ENCODE measurements at places on chromosomes 2 and 18. TPM values are rescaled to one million over a fixed set of nuclear protein-coding genes. Genes with fewer than 3 reads are reported as not detected.

ANKRD23 gene
- total RNA-seq = 6.9 TPM

LYPD6B gene
- 12.4 TPM for total RNA-seq

DNA sequence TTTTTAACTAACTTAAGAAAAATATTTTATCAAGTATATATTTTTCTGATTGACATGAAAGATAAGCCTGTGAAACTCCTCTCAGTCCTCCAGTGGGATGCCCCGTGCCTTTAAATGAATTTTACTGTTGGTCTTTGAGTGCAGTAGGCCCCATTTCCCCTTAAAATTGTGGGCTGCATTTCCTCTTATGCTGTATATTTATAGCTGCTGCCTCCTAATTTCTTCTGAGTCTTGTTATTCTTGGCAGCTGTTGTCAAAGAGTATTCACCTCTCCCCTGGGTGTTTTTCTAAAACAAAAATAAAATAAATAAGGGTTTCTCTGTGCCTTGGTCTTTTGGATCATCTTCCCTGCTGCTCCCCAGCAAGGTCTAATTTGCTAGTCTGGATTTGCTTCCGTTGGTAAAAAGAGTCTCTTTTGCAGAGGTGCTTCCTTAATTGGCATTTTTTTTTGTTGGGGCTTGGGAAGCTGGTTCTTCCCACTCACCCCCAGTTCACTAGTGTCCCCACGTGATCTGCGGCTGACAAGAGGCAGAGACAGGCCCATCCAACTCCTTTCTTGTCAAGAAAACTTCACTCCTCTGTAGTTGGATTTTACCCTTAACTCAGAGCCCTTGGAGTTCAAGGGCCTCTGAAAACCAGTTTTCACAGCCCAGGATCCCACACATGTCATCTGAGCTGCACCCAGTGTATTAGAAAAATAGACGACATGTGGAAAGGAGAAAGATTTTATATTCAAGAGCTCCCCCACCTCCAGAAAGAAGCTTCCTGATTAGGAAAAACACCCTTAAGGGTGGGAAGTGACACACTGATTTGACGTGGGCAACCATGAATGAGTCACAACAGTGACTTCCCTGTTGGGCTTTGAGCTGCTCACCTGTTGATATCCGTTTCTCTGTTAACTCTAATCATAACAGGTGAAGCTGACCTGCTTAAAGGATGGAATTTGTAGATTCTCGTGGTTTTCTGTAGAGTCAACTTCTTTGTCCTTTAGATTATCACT lies 431.5 kb downstream of the DCDC2C start:
- no peak for DNase-seq
- H3K27ac ChIP-seq = no peak overlapping the region
- H3K4me1 ChIP-seq = no peaks in the 10 kb centered on the region
- no peaks in the 10 kb centered on the region for H3K27me3 ChIP-seq

OTOS gene
- not detected for total RNA-seq

SPRED2 gene
- 18.7 TPM for total RNA-seq

GATA6 gene
- total RNA-seq = 32.1 TPM

GRCh38 chr2:140701726-140702125 lies 1429.1 kb downstream of the LRP1B start:
- no peaks in the 10 kb centered on the region for H3K4me1 ChIP-seq
- H3K27ac ChIP-seq = no peak overlapping the region
- H3K4me3 ChIP-seq = no peak overlapping the region
- no peaks in the 10 kb centered on the region for H3K27me3 ChIP-seq
- no peak for DNase-seq

- no peaks in the 10 kb centered on the region for H3K36me3 ChIP-seq
- no peaks in the 10 kb centered on the region for H3K4me1 ChIP-seq
- no peaks in the 10 kb centered on the region for H3K27me3 ChIP-seq
Observed at GRCh38 chr18:59994357-59994756, 94.6 kb downstream of the PMAIP1 start.

MALL gene
- 121 TPM for total RNA-seq

- no peak for DNase-seq
- H3K4me3 ChIP-seq = no peak overlapping the region
- no peaks in the 10 kb centered on the region for H3K36me3 ChIP-seq
- H3K27me3 ChIP-seq = no peaks in the 10 kb centered on the region
- no peaks in the 10 kb centered on the region for H3K4me1 ChIP-seq
Observed at GRCh38 chr18:63736876-63737275, 34.1 kb downstream of the SERPINB11 start.

DNA sequence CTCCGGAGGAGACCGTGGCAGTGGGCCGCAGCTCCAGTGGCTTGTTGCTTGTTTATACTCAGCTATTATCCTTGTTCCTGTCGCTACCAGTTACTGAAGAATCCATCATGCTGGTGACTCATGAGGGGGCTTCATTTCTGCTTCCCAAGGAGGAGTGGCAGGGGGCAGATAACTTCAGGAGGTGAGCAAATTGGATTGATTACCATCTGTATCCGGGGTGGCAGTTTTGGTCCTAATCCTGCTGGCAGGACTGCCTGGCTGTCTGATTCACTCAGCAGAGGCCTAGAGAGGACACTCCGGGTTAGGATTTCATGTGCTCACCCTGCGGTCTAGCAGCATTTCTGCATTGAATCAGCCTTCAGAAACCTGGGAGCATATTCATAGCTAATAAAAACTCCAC lies 230.0 kb downstream of the ACTR3 start:
- no peaks in the 10 kb centered on the region for H3K27me3 ChIP-seq
- no peaks in the 10 kb centered on the region for H3K4me1 ChIP-seq
- no peak overlapping the region for H3K27ac ChIP-seq
- no peak for DNase-seq
- no peaks in the 10 kb centered on the region for H3K36me3 ChIP-seq
- no peak overlapping the region for H3K4me3 ChIP-seq

- H3K27ac ChIP-seq = no peak overlapping the region
- H3K27me3 ChIP-seq = no peaks in the 10 kb centered on the region
- H3K36me3 ChIP-seq = no peaks in the 10 kb centered on the region
- H3K4me3 ChIP-seq = no peak overlapping the region
Observed at GRCh38 chr18:74996996-74997395, 211.9 kb downstream of the PTGR3 start.

- no peaks in the 10 kb centered on the region for H3K36me3 ChIP-seq
- no peak overlapping the region for H3K4me3 ChIP-seq
- no peak overlapping the region for H3K27ac ChIP-seq
- no peaks in the 10 kb centered on the region for H3K27me3 ChIP-seq
Observed at GRCh38 chr2:142165790-142166189, 35.0 kb upstream of the LRP1B start.

DNA sequence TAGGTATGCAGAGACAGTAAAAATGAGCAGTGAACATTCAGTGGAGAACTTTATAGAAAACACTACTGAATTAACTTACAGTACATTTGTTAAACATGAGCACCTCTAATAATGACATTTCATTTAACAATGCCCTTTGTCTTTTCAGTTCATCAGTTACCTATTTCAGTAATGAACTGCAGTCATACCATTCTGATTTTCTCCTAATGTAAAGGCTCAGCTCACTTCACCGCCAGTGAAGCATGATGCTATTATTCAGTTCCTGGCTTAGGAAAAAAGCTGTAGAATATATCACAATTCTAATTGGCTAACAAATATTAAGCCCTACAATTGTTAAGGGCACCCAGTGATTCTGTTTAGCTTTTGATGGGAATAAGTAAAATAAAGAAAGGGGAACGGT lies 37.1 kb upstream of the CCDC93 start:
- H3K36me3 ChIP-seq = no peaks in the 10 kb centered on the region
- H3K4me1 ChIP-seq = peaks cover 5% of the 10 kb centered on the region
- H3K4me3 ChIP-seq = no peak overlapping the region
- peaks cover 12% of the 10 kb centered on the region for H3K27me3 ChIP-seq
- H3K27ac ChIP-seq = no peak overlapping the region
- no peak for DNase-seq

EN1 gene
- total RNA-seq = not detected

DNA sequence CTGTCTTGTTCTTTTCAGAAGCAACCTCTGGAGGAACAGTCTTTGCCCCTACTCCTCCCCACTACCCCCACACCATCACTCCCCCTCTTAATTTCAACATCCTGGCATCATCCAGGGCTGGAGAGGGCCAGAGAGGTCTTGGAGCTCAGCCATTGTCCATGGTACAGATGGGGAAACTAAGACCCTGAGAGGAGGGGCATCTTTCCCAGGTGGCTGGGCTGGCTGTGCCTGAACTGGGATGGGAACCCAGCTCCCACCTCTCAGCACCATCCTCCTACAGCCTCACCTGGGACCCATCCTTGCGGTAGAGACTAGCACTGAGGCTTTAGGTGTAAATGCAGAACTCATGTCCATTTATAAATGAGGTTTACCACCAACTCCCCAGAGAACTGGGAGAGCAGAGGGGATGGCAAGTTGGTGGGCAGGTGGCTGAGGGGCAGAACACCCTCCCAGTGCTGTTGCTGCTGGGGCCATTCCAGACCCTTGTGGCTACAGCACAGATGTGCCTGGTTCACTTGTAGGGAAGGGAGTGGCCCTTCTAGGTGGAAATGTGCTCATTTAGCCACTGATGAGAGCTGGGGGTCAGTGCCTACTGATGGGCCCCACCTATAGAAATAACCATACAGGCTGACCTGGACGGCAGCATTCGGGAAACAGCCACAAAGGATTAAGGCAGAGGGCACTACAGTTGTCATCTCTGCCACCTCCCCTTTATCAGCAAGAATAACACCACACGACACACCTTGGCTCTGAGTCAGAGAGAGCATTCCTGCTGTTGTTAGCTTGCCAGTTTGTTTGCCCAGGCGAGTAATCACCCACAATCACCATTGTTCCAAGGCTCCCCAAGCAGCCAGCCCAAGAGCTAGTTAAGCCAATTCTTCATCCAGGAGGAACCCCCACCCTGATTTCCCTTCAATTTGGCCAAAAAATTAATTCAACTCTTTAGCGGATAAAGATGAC lies 2.1 kb downstream of the MLPH start:
- peak overlapping the region; percentile 77 for H3K27ac ChIP-seq
- no peaks in the 10 kb centered on the region for H3K4me1 ChIP-seq
- peaks cover 34% of the 10 kb centered on the region for H3K27me3 ChIP-seq
- DNase-seq = no peak

GRCh38 chr2:95048825-95049682 lies 23.5 kb downstream of the MAL start:
- no peak overlapping the region for H3K4me3 ChIP-seq
- peak; percentile 32 for DNase-seq
- no peaks in the 10 kb centered on the region for H3K27me3 ChIP-seq
- H3K27ac ChIP-seq = no peak overlapping the region
- H3K36me3 ChIP-seq = no peaks in the 10 kb centered on the region
- H3K4me1 ChIP-seq = no peaks in the 10 kb centered on the region

DNA sequence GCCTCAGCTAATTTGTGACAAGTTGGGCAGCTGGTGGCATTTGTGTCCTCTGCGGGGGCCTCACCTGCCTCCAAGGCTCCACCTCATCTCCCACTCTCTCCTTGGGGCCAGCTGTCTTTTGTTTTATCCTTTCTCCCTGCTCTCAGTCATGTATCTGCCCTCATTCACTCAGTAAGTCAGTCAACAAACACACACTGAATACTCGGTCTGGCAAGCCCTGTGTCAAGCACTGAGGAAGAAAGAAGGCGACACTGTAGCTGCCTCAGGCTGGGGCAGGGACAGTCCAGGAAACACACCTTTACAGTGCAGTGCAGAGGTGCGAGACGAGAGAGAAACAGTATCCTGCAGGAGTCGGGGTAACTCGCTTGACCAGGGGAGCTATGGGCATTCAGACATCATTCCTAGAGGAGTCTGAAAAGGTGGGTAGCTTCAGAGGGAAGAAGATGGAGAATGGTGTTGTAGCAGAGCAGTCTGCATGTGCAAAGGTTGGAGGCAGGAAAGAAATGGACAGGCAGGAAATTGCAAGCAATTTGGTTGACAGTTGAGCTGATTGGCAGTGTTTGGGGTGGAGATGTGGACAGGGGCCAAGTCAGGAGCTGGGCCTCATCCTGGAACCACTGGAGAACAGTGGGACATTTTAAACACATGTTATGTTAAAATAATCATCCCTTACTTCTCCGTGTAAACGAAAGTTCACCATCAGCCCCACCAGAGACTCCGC lies 34.9 kb downstream of the SCTR start:
- peaks cover 35% of the 10 kb centered on the region for H3K4me1 ChIP-seq
- H3K36me3 ChIP-seq = no peaks in the 10 kb centered on the region
- no peak for DNase-seq

GRCh38 chr2:184945326-184945725 lies 347.0 kb downstream of the ZNF804A start:
- H3K27me3 ChIP-seq = no peaks in the 10 kb centered on the region
- DNase-seq = no peak
- H3K27ac ChIP-seq = no peak overlapping the region
- H3K36me3 ChIP-seq = no peaks in the 10 kb centered on the region
- no peaks in the 10 kb centered on the region for H3K4me1 ChIP-seq

LIPG gene
- 6.9 TPM for total RNA-seq

DNA sequence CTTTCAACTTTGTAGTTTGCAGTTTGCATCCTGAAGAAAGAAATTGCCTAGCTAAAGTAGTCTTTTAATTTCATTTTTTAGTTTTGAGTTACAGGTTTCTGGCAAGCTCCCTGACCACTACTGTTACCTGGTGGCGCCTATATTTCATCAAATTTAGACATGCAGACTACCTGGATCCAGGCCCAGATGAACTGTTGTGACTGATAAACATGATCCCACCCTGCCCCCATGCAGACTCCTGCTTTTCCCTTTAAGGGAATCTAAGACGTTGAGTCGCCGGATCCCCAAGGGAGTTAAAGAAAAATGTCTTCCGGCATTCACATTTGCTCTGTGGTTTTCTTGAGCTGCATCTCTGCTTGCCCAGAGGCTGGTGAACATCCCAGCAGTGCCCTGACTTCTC lies 22.2 kb downstream of the METAP1D start:
- H3K36me3 ChIP-seq = no peaks in the 10 kb centered on the region
- no peaks in the 10 kb centered on the region for H3K4me1 ChIP-seq
- H3K4me3 ChIP-seq = no peak overlapping the region
- peak; percentile 12 for DNase-seq
- H3K27ac ChIP-seq = no peak overlapping the region

TBC1D8 gene
- 35.4 TPM for total RNA-seq

SKA1 gene
- total RNA-seq = 1.3 TPM

GRCh38 chr2:177724398-177725287 lies 332.1 kb downstream of the AGPS start:
- H3K4me3 ChIP-seq = no peak overlapping the region
- no peaks in the 10 kb centered on the region for H3K27me3 ChIP-seq
- no peaks in the 10 kb centered on the region for H3K36me3 ChIP-seq
- H3K27ac ChIP-seq = no peak overlapping the region
- no peaks in the 10 kb centered on the region for H3K4me1 ChIP-seq

TMEM247 gene
- total RNA-seq = not detected

GRCh38 chr2:131659168-131659572 lies 131.5 kb downstream of the CCDC74A start:
- no peak overlapping the region for H3K4me3 ChIP-seq
- H3K27ac ChIP-seq = no peak overlapping the region

ARHGAP28 gene
- total RNA-seq = 9.4 TPM
